Activated CD4-positive, alpha-beta T cell treated with anti-CD3 and anti-CD28 coated beads, Interleukin-2, amount 50 U/mL, for 24 hours (primary cell): ENCODE measurements at places on chromosomes 12 and 14.

GRCh38 chr12:58496411-58497190 is 423.7 kb downstream of the LRIG3 start:
- DNase-seq, result no peak

DNA sequence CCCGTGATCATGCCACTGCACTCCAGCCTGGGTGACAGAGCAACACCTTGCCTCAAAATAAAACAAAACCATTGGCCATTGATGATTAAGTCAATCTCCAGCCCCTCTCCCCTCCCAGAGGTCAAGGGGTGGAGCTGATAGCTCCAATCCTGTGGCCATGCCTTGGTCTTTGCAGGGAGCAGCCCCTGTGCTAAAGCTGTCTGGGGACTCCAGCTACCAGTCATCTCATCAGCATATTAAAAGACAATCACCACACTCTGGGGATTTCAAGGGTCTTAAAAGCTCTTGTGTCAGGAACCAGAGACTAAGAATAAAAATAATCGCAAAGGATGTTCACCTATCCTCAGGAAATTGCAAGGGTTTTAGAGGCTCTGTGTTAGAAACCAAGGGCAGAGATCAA is 30.6 kb downstream of the HCAR2 start:
- no peak for DNase-seq

DNA sequence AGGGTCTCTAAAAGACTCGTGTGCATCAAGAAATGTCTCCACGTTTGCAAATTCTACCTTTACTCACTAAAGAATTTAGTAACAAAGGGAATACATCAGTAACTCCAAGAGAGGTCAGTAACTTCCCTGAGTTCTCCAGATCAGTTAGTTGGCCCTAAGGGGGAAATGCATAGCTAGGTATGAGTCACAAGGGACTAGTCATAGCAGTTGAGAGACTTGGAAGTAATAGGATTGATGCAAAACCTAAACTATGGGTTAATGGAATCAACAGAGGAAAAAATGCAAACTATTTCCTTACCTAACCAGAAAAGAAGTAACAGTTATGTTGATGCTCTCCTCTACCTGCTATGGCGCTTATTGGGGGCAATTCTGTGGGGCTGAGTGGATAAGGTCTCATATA is 148.8 kb upstream of the GARIN6 start:
- no peak for DNase-seq

GRCh38 chr12:122126713-122127597 is 47.1 kb downstream of the IL31 start:
- DNase-seq, result no peak

DNA sequence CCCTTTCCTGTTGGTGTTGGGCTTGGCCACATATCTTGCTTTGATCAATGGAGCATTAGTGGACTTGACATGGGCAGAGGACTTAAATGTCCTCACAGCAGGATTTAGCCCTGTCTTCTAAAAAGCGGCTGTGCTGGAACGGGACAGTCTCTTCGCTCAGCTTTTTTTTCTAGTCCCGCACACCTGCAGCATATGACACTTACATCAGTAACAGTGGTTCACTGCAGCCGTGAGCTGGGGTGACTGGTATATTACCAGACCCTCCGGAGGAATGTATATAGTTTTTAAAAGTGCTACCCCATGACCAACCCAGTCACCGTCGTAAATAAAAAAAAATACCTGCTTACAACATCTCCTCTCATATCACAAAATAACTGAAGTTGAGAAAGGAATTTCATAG is 164.5 kb downstream of the CRADD start:
- no peak for DNase-seq

GRCh38 chr14:68172627-68173026 is 353.0 kb downstream of the RAD51B start:
- DNase-seq, result no peak

- no peak for DNase-seq
These were observed 235 bp downstream of the RAB2B start for GRCh38 chr14:21476523-21476924.

DNA sequence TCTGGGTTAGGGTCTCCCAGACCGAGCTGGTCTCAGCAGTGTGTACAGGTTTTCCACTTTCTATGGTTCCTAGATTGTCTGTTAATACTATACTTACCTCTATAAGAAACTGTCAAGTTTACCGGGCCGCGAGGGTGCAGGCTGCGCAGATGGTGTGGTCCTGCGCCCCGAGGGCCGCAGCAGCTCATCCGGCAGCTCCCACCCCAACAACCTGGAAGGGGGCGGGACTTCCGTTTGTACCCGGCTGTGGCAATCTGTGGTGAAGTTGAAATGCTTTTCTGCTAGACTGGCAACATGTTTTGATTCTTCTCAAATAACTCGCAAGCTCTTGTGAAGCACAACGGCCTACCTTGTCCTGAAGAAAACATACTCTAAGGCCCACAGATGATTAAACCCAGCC is at the start of gene CLEC9A:
Gene CLEC9A (plus strand): TSS at position 237 of the 400 bp plus-strand sequence. CDS start 22,006 bp downstream, outside the sequence.
- no peak for DNase-seq

DNA sequence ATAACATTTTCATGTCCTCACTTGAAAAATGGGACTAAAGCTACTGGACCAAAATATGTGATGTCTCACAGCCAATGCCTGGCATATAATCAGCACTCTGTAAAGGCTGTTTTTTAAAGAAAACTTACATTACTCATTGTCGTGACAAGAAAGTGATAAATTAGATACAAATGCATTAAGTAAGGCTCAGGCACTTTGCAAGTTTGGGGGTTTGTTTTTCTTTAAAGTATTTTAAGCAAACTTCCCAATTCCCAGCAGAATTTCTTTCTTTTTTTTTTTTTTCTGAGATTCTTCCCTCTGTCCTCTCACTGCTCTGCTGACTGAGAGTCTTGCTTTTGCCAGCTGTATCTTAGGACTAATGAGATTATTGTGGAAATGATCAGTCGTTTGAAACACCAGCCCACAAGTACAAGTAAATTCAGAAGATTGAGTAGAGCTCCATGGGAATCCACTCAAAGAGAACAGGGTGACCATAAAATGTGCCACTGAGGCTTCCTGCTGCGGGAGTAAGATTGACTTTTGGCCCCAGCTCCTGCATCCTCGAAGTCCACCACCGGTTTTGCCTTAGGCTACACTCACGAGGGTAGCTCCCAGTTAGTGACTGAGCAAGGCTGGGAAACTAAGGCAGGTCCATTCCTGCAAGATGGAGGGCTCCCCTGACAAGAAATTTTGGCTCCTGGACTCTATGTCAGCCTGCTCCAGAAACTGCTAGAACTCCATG is 82.8 kb downstream of the TMTC1 start:
- no peak for DNase-seq

DNA sequence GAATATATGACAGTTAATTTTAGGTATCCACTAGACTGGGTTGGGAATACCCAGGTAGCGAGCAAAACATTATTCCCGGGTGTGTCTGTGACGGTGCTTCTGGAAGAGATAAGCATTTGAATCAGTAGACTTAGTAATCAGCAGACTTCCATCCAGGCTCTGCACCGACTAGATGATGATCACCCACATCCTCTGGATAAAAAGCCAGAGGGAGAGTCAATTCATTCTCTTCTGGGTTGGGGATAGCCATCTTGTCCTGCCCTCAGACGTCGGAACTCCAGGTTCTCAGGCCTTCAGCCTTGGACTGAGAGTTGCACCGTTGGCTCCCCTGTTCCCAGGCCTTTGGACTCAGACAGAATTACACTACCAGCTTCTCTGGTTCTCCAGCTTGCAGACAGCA is 168.0 kb downstream of the PHLDA1 start:
- no peak for DNase-seq

DNA sequence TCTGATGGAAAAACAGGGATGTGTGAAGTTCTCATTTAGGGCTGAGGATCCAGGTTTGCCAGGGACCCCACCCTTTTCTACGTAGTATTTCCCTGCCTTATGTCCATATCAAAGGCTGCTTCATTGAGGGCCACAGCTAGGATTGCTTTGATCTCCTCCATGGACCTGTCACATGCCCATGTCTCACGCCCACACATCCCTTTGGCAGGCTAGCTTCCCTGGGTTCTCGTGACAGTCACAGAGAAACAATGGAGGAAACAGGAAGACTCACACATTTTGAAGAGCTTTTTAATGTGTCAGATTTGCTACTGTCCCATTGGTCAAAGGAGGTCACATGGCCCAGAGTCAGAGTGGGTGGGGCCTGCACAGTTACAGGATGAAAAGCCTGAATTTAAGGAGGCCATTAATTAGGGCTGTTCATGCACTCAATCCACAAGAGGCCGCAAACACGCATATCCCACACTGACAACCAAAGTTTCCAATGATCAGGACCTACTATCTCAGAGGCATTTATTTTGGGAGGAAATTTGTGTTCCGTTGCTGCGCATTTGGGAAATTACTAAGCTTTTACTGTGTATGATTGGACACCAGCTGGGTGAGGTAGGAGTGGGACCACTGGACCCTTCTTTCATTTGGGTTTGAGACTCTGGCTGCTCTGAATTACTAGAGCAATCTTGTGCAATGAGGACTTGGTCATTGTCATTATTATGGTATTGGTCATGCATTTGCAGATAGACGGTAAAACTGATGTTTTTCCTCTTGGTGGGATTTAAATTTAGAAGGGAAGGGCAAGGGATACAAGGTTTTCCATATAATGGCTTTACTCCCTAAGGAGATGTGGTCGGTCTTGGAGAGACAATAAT is 266.2 kb downstream of the KTN1 start:
- DNase-seq, result no peak

DNA sequence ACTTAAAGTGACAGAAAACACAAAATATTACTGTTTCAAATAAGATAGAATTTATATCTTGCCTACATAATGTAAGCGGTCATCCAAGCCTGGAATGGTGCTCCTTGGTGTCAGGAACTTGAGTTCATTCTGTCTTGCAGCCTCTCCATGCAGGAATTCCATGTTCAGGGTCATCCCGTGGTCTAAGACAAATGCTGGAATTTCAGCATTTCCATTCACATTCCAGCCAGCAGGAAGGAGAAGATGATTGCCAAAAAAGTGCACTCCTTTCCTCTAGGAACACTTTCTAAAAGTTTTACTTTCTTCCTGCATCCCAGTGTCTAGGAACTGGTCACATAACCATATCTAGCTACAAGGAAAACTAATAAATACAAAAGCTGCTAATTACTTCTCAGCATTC is 106.3 kb downstream of the PTPRO start:
- no peak for DNase-seq

GRCh38 chr14:81363746-81364378 is 36.3 kb downstream of the STON2 start:
- DNase-seq, result no peak

GRCh38 chr12:12620730-12621315 is 9.1 kb downstream of the CREBL2 start:
- DNase-seq, result no peak

GRCh38 chr12:110778833-110779577 is 36.3 kb upstream of the PPP1CC start:
- DNase-seq, result no peak
